ENCODE measurements at places on chromosomes 4 and X.
A peak's percentile ranks its signal among the peaks of the same experiment; 100 is the strongest.

DNA sequence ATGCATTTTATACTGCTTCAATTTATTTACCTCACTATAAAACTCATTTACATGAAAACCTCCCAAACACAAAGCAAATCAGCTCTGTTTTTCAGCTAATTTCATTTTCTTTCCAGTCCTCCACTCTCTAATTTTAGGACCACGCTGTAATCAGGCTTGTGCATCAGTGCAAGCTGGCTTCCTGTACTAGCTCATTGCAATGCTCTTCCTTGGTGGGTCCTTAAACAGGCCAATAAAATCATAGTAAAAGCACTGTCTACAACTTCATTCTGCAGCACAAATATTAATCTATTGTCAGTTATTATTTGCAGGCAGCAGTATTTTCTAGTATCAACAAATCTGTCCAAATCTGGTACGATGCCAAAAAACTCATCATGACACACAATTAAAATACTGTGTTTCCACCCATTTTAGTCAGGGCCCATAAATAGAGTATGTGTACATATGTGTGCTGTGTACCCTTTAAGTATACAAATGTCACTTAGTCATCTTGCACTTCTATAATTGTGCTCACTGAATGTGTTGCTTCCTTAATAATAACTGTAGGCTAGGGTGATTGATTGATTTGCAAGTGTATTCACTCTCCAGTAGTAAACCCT, 178.2 kb upstream of the HCCS start:
- DNase-seq, result no peak

- DNase-seq, result no peak
Observed at GRCh38 chrX:97858592-97858991, 974.9 kb downstream of the RPA4 start.

- DNase-seq, result no peak
Observed at GRCh38 chr4:108693211-108693610, 42.8 kb downstream of the OSTC start.

DNA sequence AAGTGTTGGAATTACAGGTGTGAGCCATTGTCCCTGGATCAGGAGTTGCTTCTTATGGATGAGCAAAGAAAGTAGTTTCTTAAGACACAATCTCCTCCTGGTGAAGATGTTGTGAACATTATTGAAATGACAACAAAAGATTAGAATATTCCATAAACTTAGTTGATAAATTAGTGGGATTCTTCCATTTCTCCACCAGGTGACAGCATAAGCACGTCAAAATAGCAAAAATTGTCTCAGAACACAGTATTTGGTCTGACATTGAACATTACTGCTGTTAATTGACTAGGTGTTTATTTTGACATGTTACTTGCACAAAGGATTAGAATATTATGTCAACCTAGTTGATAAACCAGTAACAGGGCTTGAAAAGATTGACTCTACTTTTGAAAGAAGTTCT, 21.6 kb downstream of the CLDN34 start:
- DNase-seq, result peak; percentile 7

DNA sequence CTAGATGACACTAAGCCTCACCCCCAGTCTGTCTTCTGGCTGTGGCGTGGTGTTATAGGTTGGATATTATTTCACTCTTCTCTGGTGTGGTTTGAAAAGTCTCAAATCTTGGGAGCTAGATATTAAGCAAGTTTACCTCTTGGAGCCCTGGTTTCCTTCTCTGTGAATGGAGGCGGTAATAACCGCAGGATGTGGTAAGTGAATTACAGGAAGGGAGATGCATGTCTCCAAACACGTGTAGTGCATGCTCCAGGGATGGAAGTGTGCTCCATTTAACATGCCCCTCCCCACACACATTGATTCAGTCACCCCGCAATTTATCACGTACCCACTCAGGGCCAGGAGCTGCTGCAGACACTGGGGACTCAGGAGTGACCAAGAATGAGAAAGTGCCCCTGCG, 4.9 kb downstream of the ZNF275 start:
- no peak for DNase-seq

GRCh38 chr4:186264660-186265059, 1.3 kb upstream of the F11 start:
- no peak for DNase-seq

DNA sequence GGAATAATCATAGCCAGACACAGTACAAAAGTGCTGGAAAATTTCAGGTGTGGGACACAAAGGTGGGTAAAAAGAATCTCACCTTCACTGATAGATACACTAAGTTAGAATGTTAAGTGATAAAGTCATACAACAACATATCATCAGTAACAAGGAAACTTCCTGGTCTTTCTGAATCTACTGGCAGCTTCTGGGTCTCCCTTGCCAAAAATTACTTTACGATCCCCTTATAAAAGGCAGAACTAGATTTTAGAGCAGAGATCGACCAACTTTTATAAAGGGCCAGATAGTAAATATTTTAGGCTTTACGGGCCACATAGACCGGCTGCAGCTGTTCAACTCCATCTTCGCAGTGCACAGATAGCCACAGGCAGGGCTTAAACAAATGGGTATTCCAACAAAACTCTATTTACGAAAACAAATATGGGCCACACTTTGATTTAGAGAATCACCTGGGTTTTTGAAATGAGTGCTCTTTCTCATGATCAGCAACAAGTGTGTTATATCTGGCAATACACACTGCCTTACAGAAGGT, 159.9 kb downstream of the AASDH start:
- no peak for DNase-seq

- DNase-seq, result no peak
Observed at GRCh38 chr4:148405161-148405893, 36.9 kb downstream of the NR3C2 start.

GRCh38 chrX:85611926-85612325, 232.5 kb upstream of the POF1B start:
- DNase-seq, result no peak

DNA sequence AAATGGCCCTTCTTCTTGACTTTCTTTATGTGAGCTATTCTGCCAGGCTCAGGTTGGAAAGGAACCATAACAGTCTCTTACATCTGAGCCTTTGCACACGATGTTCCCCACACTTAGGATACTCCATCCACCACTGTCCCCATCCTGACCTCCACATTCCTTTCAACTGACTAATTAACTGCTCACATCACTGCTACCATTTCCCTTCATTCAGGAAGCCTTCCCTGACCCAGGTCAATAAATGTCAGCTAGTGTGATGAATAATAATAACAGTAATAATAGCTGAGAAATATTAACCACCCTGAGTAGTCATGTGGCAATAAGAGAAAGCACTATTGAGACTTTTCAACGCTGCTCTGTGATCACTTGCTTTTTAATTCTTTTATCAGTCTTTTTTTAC, 291.7 kb downstream of the KCNIP4 start:
- no peak for DNase-seq

- no peak for DNase-seq
Observed at GRCh38 chr4:53346920-53347852, 18.7 kb downstream of the SCFD2 start.

- DNase-seq, result peak; percentile 69
Observed at GRCh38 chrX:137916090-137916746, 350.3 kb downstream of the ZIC3 start.

DNA sequence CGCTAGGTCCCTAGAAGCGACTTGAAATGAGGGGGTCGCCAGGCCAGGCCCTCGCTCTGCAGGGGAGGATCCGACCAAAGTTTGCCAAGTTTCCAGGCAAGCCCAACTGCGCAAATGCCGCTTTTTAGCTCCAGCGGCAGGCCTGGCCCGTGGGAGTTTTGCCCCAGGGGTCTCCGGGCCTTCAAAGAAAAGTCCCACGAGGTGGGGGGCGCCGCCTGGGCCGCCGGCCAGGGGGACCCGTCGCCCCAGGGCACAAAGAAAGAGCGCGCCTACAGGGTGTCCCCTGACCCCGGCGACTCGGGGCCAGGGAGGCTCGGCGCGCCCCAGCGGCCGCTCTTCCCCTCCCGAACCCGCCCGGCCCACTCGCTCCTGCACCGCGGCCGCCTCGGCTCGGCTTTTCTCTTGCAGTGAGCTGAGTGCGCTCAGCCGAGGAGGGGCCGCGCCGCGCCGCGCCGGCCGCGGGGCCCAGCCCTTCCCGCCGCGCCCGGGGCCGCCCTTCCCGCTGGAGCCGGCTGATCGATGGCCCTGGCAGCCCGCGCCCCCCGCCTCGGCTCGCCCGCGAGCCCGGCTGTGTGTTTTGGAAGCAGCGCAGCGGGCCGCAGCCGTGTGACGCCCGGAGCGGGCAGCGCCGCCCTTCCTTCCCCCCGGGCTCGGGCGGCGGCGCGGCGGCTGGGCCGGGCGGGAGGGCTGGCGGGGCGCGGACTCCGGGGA, 754 bp upstream of the KLF3 start:
- DNase-seq, result no peak

DNA sequence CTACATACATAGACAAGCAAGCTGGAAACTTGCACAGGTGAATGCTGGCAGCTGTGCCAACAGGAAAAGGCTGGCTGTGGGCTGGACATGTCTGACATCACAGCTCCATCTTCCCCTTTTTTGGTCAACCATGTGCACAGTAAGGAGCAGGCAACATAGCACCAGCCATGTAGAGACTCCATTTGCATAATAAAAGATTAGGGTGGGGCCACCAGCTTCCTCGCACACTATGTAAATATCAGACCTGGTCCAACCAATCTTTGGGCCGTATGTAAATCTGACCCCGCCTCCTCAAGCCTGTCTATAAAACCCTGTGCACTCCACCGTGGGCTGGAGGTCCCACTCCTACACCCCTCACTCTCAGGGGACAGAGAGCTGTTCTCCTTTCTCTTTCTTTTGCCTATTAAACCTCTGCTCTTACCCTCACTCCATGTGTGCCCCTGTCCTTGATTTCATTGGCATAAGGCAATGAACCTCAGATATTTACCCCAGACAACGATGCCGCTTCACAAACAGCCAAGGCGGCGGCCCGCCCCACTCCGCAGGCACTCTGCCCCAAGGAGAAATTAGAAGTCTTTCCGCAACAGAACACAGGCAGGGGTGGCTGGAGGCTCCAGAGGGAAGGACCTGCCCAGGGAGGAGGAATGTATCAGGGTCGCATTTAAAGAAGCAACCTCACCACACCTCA, 862.2 kb downstream of the TRIML1 start:
- no peak for DNase-seq

- no peak for DNase-seq
Observed at GRCh38 chrX:42967681-42968300, 189.8 kb upstream of the PPP1R2C start.

- peak; percentile 6 for DNase-seq
Observed at GRCh38 chrX:57929373-57929772, 19.1 kb upstream of the ZXDA start.

DNA sequence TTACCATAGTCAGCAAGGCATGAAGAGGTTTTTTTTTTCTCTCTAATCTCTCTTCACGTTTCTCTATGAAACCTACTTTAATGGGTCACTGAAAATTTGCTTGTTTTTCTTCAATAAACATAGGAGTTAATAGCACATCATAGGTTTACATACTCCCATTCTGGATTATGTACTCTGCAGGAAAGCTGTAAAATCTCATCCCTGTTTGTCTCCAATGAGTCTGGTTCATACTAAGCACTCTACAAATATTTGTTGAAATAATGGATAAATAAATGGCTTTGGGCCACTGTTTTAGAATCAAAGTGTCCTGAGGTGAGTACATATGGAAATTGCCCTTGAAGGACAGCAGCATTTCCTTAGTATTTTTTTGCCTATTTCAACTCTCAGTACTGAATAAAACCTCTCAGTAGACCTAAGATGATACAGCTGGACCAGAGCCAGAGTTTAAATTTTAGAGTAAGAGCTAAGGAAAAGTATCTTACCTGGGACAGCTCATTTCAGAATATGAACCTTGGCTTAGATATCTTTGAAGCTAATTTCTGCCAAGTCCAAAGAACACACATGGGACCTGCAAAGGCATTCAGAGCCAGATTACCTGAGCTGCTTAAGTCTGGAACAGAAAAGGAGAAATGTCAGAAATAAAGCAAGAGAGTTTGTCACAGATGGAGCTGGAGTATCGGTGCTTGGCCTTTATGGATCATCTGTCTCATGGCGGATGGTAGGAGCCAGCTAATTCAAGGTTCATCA, 34.4 kb downstream of the PF4 start:
- DNase-seq, result no peak

DNA sequence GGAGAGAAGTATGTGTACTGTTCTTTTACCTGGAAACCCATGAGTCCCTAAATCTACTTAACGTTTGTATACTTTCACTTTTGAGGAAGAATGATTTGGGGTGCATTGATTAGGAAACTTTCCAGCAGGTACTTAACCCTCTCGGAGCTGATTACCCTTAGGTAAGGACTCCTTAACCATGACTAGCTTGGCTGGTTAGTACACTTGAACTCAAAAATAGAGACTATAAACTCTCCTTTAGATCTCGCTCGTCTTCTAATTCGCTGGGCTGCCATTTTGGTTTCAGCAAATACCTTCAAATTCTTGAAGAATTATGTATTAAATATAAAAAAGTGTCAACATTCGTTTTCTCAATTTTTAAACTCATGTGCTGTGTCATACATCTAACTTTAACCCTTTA, 2.0 kb downstream of the USP9X start:
- no peak for DNase-seq

DNA sequence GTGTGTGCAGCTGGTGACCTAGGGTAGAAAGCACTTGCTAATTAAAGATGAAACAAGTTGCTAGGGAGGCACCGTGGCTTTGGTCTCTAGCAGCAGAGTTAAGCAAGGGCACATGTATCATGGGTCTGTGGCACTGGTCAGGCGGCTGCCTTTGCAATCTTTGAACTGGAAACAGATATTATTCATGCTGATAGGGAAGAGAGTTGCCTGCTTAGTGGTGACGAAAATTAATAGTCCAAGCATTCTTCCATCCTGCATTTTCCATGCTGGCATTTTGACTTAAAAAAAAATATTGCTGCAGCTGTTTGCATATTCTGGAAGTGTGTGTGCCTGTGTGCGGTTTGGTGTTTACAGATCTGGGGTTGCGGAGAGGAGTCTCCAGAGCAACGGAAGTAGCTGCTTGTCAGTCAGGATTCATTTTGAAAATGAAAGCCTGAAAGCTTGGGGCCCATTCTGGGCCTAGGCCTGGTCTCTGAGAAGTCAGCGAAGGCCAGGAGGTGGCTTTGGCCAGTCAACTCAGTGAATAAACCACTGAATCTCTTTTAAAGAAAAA, 2.3 kb upstream of the SOWAHD start:
- no peak for DNase-seq

GRCh38 chr4:40737879-40738278, 11.9 kb upstream of the NSUN7 start:
- DNase-seq, result peak; percentile 10

GRCh38 chr4:78562687-78563086, 11.1 kb downstream of the ANXA3 start:
- peak; percentile 22 for DNase-seq
